ENCODE measurements at places on chromosomes 7 and 10. TPM values are rescaled to one million over a fixed set of nuclear protein-coding genes. Genes with fewer than 3 reads are reported as not detected.
A peak's percentile ranks its signal among the peaks of the same experiment; 100 is the strongest.

DNA sequence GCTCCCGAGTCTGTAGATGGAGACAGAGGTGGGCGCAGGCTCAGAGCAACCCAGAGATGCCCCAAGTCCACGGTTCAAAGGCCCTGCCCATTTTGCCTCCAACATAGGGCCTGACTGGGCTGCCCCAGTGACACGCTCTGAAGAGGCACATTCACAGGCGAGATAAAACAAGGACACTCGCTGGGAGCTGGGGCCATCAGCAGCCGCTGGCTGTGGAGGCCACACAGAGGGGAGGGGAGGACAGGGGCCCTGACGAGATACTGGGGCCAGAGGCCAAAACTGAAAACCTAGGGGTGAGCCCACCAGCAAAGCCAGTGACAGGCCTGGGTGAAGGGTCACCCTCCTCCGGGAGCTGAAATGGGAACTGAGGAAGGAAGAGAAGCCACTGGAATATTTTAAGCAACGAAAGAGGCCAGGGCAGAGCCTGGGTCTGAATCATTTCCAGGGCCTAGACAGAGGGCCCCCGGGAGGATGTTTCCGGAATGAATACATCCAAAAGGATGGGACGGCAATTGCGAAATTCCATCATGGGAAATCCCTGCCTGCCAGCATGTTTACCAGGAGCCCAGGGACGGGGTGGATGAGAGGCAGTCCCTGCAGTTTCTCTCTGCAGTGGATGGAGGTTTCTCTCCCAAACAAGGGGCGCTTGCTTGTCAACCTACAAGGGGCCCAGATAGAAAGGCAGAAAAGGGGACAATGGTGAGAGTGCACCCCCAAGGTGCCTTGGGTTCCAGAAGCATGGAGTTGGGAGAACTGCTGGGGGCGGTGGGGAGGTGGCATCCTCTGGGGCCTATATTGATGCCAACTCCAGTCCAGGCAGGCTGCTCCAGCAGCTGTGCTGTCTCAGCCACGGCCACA, 29.0 kb upstream of the HSPA12A start:
- DNase-seq = no peak

DNA sequence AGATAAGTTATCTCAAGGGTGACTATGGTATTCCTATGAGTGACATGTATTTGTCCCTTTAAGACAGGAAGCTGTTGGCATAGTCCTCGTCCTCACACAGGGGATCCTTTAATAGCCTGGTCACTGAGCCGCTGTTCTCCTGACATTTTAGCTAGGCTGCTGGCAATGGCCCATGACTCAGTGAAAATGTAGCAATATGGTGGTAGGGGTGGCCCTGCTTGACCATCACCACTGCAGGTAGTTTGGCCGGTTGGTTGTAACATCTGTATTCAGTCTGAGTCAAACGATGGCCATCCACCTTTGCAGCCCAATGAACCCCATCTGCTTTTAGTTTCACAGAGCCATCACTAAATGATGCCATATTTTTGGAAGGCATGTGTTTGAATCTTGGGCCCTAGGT, 110.1 kb upstream of the RAB18 start:
- no peak for DNase-seq

- no peak for DNase-seq
These were observed 111.6 kb downstream of the NEUROD6 start for GRCh38 chr7:31228957-31229356.

- no peak for DNase-seq
These were observed 86.7 kb downstream of the MMRN2 start for GRCh38 chr10:86870679-86871078.

Gene ABCB4
- total RNA-seq = 0.27 TPM

DNA sequence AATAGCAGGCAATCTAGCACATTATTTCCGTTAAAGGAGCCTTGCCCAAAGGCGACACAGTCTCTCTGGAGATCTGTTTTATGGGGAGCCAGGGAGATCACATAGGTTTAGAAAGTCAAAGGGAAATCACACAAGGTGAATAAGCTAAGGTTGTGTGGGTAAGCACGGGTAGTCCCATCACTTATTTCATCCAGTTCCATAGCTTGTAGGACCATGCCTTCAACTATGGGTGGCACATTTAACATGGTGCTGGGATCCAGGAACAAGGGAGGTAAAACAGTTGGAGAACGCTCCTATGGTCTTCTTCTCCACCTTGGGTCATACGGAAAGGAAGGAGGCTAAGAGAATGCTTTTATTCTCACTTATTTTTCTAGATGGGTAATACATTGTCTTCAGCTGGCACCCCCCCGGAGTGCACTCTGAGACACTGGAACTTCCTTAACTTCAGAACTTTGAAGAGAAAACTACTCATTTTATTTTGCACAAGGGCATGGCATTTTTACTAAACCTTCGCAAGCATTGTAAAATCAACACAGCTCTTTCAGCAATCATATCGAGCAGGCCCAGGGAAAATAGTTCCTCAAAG, 435.4 kb downstream of the KIF20B start:
- peak; percentile 9 for DNase-seq

DNA sequence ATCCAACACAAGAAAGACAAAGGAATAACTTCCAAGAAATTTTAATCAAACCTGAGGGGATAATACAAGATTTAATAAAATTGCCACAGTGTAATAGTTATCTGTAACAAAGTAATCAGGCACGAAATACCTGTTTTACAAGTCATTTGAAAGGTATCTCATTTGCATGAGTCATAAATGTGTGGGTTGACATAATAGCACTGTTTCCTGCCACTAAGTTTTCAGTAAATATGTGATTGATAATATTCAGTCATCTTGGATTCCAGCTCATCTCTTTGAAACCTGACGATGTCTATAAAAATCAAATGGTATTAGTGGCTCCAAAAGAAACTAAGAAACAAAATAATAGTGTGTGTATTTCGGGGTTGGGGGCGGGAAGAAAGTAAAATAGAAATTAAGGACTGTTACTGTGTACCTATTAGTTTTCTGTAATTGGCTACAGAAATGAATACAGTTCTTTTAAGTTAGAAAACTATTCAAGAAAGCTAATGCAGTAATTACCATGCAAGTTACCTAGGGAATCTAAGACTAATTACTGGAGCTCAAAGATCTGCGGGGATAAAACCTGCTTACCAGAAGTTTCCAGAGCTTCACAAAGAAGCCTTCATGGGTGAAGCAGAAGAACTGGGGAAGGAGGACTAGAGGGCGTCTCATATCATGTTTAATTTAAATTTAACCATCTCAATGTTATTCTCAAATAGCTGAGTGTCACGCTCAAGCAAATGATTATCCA, 100.7 kb downstream of the ST8SIA6 start:
- no peak for DNase-seq

GRCh38 chr7:954330-955238, at the start of gene ADAP1:
Gene ADAP1 (minus strand): TSS chr7:954680. CDS start chr7:954477, 203 bp downstream.
- DNase-seq = peak; percentile 79

GRCh38 chr10:34494012-34494411, 321.1 kb downstream of the PARD3 start:
- no peak for DNase-seq

- DNase-seq = no peak
These were observed 27.0 kb upstream of the FAM107B start for GRCh38 chr10:14801723-14802122.

DNA sequence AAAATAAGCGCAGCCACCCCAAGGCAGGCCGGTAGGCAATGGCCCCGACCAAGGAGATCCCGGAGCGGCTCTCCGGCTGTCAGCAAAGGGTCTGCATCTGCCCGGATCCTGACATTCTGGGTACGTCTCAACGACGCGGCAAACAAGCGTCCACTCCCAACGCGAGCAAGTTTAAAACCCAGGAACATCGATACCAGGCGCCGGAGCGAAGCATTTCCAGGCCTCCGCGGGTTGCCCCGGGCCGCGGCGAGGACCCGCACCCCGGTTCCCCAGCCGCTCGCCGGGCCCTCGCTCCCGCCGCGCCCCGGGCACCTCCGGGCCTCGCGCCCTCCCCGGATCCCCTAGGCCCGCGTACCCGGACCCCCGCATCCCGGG, 453 bp downstream of the URGCP start:
- no peak for DNase-seq

DNA sequence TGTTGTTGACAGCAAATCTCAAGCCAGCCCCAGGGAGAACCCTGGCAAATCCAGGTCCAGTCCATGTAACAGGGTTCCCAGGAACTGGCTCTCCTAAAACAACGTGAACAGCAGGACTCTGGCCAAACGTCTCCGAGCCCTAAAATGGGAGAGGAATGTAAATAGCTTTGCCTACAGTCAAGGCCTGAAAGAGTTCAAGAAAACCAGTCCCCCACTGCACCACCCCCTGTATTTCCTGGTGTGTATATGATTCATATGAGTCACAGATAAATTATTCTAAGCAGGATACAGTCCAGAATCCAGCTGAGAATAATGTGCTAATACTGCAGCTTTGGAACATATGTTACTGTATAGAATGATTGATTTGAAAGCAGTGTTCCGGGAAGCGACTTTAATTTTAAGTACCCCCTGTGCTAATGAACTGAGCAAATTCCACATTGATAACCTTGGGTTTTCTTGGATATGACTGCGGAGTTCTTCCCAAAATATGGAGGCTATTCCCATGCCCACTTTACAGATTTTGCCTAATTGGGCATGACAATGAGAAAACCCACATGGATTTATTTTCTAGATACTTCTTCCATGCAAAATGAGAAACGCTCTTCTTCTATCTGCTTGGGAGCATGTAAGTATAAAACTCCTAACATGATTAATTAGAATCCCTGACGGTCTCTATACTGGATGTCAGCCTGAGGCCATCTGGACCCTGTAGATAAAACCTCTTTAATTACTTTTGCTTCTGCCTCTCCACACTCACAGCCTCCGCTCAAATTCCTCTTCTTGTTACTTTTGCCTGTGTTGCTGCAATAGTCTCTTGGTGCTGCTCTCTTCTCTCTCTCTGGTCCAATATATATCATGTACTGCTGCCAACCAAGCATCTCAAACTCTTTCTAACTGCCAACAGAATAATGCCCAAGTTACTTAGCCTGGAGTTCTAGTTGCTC, 50.2 kb downstream of the LAMB4 start:
- no peak for DNase-seq

DNA sequence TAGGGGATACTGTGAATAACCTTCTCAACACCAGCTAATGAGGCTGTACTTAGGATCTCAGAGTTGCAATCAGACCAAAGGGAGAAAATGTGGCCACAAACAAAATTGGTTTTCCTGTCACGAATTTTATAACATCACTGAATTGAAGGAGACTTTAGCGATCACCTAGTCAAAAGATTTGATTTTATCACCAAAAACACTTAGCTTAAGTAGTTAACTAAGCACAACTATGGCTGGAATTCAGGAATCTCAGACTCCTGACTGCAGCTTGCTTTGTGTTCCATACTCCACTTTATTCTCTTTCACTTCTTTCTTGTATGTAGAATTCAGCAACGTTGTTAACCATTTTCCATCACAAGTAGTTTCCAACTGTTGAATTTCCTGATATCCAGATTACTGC, 152.0 kb downstream of the SLC16A9 start:
- no peak for DNase-seq

Gene LIPK
- total RNA-seq = not detected

DNA sequence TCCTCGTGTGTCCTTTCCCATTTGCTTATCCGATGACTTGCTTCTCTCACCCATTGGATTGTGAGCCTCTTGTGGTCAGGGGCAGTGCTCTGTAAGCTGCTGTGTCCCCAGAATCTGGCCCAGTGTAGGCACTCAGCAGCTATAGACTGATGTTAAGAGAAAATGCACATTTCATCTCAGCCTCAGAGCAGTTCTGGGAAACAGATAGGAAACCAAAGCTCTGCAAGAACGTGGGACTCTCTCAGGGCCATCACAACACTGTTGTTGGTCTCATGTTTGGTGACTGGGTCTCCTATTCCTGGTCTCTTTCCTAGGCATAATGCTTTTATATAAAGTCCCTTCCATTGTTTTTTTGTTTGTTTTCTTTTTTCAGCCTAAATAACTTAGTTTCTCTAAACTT, 141.2 kb downstream of the ST7 start:
- DNase-seq = no peak

- no peak for DNase-seq
These were observed 73.5 kb upstream of the PDLIM1 start for GRCh38 chr10:95364342-95364741.

DNA sequence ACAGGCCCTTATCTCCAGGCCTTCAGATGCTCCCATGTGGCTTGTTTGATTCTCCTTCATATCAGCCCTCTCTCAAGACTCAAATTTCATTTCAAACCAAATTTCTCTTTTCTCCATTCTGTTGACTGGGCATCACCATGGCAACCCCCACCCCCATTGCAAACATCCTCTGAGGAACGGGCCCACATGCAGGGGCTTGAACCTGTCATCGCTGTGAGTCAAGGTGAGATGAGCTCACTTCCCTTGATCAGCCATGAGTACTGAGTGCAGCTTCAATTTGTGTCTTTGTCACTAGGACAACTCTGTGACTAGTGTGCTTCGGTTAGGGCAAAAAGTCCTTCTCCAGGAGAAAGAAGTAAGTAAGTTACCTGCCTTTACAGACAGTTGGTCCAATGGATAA, 41.9 kb downstream of the CALML3 start:
- DNase-seq = no peak

- no peak for DNase-seq
These were observed 22.9 kb upstream of the CAMK2B start for GRCh38 chr7:44348300-44348699.

DNA sequence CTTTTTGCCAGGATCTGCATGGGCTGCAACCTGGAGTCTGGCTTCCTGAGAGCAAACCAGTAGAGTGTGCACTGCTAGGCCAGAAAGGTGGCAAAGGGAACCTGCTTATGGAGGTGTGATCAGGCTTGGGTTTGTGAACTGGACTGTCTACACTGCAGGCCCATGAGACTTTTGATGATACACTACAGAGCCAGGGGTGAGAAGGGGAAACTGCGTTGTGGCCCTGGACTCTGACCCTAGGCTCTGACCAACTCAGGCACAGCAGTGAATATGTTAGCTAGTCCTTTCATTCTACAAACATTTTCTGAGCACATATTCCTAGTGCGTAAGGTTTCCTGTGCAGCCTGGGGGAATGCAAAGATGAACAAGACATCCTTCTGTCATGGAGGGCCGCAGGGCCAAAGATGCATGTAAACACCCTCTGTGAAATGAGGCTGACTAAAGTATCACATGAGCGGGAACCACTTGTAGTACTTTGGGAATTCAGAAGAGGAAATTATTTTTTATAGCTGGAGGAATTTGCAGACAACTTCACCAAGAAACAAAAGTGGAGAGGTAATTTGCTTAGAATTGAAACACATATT, 63.8 kb upstream of the HPS1 start:
- no peak for DNase-seq

GRCh38 chr10:42476101-42476500, 162.3 kb downstream of the ZNF33B start:
- DNase-seq = no peak

Gene TBATA
- not detected for total RNA-seq

GRCh38 chr7:12444785-12445184, 41.1 kb upstream of the VWDE start:
- DNase-seq = no peak

Gene NYAP1
- under 0.01 TPM for total RNA-seq
